ENCODE measurements at places on chromosomes 7 and 10.

- no peak for DNase-seq
Observed at GRCh38 chr7:133540096-133540860, 287.4 kb downstream of the EXOC4 start.

- no peak for DNase-seq
Observed at GRCh38 chr7:129768614-129769399, 157.3 kb downstream of the NRF1 start.

GRCh38 chr10:35369049-35369611 lies 32.8 kb downstream of the CCNY start:
- DNase-seq, result no peak

- DNase-seq, result no peak
Observed at GRCh38 chr10:70799124-70799523, 13.9 kb upstream of the TBATA start.

GRCh38 chr7:157439761-157440160 lies 103.0 kb downstream of the DNAJB6 start:
- DNase-seq, result no peak

GRCh38 chr10:72490951-72491350 lies 134.9 kb downstream of the MICU1 start:
- DNase-seq, result no peak

DNA sequence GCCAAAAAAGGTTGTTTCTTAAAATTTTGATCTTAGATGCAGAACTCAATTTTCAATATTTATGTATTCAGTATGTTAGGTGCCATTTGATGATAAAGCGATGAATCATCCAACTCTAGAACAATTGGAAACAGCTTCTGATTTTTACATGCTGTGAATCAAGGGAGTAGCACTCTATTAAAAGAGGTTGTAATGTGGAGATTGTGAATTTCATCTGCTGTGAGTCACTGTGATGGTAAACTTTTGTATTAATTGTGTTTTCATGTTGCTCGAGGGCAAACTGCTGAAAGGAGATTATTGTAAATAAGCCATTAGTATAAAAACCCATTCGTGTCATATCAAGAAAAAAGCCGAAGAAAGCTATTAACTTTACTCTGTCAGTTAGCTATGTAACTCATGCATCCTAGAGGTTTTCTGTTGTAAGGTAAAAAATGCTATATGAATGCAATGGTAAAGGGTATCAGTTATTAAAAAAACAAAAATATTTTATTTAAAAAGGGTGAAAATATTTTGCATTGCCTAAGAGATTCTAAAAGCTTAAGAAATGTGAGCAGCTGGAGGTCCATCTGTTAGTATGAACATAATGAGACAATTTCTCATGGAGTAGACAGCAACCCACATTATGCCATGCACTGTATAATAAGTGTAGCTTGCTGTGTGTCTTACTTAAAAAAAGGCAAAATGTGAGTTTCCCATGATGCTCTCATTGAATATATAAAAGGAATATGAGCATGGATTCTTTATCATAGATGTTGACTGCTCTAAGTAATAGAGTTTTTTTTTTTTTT lies 511.0 kb upstream of the PCDH15 start:
- DNase-seq, result no peak

DNA sequence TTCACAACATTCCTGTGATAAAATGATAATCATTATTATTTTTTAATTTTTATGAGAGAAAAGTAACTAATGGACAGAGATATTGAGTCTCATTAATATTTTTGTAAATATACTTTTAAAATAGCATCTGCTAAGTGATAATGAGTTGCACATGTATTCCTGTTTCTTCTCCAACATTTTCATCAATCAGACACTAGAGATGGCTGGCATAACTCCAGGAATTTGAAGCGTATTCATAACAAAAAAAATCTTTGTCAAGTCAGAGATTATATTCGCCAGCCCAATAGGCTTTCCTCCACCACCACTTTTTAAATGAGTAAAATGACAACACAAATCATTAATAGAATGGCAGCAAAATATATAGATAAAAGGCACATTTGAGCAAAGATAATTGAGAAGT lies 524.0 kb upstream of the KCND2 start:
- no peak for DNase-seq

DNA sequence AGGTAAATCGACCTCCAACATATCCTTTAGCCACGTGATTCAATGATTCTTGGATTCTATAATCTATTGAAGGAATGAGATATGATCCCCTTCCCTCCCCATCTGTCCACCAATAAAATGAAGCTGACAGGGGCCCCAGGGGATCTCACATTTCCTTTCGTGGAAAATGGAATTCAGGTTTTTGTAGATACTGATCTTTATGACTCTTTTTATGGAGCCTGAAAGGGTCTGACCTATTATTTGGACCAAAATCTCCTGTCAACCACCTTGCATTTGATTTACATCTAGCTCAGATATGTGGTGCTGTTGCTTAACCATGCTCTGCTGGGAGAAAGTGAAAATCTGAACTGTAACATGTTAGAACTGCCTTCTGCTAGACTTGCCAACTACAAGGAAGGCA lies 234.0 kb upstream of the CXCL12 start:
- no peak for DNase-seq

GRCh38 chr10:124688889-124689670 lies 55.1 kb downstream of the FAM53B start:
- DNase-seq, result peak; percentile 20

- DNase-seq, result no peak
Observed at GRCh38 chr7:123580406-123581161, 21.0 kb upstream of the ASB15 start.

DNA sequence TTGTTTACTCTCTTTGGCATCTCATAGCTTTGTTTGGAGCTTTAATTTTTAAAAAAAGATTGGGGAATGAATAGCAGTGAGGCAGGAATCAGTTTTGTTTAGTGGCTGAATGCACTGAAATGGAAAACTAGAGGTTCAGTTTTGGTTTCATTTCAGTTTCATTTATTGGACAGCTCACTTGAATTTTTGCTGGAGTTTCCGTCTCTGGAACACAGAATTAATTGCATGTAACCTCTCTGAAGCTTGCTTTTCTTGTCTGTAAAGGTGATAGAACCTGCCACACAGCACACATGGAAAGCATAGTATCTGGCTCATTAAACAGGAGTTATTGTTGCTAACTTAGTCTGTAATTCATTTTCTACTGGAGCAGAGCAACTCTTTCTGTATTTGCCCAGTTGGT lies 7.1 kb downstream of the GRM8 start:
- DNase-seq, result no peak

DNA sequence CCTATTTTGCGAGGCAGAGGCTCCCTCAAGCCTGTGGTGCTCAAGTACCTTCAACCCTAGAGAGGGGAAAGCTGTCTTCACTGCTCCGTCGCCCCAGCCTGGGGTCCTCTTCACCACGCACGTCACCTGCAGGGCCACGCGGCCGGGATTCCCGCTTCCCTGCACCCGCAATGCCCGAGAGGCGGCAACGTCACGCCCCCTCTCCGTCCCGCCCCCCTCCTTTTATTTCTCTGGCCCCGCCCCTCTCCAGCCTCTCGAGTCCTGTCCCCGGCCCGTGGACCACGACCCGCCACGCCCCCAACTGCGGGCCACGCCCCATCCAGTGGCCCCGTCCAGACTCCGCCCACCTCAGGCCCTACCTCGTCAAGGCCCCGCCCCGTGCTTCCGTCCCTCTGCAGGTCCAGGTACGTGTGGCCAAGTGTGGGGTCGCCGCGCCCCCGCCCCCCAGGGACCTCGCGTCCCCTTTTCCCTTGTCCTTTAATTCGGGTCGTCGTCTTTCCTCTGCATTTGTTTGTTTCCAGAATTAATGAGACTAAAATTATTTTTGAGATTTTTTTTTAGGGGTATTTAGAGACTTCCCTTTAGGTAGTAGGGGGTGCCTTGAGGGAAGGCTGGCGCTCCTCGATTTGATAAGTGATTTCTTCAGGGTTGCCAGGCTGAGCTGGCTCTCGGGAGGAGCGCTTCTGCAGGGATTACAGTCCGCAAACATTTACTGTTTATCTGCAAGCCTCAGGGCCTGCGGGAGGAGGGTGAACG lies 69.8 kb upstream of the BAIAP2L1 start:
- DNase-seq, result no peak

DNA sequence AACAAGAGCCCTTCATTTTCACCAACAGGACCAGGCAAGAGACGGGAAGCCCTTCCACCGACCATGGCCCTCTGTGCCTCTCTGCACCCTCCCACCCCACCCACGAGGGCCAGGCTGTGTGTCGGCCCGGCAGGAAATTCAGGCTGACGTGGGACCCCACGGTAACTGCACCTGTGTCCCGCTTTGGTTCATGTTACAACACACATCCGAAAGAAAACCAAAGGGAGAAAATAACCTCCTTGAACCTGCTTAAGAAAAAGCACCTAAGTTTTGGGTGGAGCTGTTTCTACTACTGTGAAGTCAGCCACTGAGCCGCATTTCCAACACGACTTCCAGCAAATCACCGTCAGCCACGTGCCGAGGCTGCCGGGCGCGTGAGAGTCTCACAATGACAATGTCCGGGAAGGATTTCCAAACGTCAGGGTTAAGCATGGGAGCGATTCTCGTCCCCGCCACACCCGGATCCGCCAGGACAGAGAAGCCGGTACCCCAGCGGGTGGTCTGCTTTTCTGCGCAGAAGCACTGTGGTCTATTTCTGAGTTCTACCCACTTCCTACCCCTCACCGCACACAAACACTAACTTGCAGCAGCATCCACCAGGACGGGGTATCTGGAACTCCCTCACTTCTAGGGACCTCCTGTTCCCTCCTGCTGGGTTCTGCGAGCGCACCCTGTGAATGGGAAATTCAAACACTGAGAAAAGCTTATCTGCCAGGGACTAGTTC lies 36.6 kb downstream of the AMZ1 start:
- no peak for DNase-seq

- DNase-seq, result no peak
Observed at GRCh38 chr7:123570390-123571182, 13.0 kb upstream of the NDUFA5 start.

- no peak for DNase-seq
Observed at GRCh38 chr10:103433858-103434257, 18.3 kb downstream of the CALHM2 start.

DNA sequence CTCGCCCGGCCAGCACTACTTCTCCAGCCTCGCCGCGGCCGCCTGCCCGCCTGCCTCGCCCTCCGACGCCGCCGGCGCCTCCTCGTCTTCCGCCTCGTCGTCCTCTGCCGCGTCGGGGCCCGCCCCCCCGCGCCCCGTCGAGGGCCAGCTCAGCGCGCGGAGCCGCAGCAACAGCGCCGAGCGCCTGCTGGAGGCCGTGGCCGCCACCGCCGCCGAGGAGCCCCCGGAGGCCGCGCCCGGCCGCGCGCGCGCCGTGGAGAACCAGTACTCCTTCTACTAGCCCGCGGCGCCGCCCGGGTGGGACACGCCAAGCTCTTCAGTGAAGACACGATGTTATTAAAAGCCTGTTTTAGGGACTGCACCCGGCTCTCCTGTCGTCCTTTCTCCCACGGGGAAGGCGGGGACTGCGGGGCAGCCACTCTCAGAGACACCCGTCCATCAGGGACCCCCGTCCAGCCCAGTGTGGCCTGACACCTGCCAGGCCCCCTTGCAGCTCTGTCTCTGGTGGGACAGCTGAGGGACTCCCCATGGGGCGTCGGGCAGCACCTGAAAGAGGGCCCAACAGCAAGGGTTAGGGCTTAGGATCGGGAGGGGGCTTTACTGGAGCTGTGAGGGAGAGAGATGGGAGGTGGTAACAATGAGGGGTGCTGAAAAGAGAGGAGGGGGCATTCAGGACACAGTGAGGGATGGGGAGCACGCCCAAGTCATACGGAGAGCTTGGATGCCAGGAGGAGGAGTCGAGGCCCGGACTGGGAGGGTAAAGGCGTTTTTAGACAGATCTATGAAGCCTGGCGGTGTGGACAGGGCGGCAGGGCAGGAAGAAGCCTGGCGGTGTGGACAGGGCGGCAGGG lies 34.7 kb downstream of the SPDYE6 start:
- DNase-seq, result no peak

DNA sequence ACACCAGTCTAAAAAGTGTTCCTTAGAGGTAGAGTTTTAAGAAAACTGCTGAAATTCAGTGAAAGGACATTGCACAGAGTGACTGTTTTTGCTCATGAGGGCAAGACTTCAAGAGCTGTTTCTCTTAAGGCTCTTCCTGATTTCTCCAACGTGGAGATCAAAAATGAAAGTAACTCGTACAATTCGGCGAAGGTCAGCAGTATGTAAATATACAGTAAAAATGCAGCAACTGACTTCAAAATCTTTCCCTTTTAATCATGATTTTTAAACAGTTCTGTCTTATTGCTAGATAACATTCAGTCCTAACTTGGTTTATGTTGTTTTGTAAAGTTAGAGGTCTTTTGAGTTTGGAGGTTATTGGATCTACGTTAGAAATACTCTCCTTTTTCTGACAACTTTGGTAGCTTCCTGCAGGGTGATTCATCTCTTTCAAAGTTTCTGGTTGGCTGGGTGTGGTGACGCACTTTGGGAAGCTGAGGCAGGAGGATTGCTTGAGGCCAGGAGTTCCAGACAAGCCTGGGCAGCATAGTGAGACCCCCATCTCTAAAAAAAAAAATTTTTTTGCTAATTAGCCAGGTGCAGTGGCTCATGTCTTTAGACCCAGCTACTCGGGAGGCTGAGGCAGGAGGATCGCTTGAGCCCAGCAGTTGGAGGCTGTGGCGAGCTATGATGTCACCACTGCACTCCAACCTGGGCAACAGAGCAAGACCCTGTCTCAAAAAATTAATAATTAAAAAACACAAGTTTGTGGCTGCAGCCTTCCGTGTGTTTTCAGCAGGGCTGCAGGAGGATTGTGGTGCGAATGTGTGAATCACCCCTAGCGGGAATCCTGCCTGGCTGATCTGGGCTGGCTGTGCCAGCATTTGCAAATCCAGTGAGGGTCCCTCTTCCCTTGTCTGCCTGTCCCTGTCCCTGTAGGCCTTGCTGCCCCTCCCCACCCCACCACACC lies 29.2 kb upstream of the AP5Z1 start:
- DNase-seq, result no peak

DNA sequence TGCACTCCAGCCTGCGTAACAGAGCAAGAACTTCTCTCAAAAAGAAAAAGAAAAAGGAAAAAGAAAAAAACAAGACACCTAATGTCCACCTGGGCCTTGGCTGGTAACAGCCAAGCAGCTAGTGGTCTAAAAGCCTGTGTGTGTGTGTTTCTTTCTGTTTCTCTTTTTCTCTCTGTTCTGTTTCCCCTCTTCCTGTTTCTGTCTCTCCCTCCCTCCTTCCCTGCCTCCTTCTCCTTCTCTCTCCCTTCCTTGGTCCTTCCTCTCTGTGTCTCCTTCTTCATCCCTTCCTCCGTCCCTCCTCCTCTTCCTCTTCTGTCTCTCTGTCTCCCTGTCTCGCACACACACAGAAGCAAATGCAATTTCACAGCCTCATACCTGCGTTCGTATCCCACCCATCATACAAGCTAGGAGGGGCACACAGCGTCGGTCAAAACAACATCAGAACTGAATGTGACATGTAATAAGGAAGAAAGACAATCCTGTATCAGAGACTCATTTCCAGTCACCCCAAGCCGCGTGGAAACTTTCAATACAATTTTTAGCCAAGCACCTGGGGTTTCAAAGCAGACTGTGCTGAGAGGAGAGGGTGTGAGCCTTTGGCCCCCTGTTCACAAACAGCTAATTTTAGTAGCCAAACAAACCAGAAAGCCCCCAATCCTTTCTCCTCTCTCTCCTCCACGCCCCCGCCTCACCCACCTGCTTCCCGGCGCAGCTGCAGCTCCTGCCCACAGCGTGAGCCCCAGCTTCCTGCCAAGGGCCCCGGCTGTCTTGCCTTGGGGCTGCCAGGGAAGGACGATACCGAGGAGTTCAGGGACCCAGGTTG lies 50.2 kb upstream of the GNA12 start:
- DNase-seq, result peak; percentile 38

Data from activated CD4-positive, alpha-beta T cell treated with anti-CD3 and anti-CD28 coated beads, Interleukin-2, amount 50 U/mL, for 4 hours (primary cell).